ENCODE measurements at places on chromosomes 6 and 20.
A peak's percentile ranks its signal among the peaks of the same experiment; 100 is the strongest.

- no peak for DNase-seq
Observed at GRCh38 chr6:47187113-47187512, 122.6 kb downstream of the TNFRSF21 start.

DNA sequence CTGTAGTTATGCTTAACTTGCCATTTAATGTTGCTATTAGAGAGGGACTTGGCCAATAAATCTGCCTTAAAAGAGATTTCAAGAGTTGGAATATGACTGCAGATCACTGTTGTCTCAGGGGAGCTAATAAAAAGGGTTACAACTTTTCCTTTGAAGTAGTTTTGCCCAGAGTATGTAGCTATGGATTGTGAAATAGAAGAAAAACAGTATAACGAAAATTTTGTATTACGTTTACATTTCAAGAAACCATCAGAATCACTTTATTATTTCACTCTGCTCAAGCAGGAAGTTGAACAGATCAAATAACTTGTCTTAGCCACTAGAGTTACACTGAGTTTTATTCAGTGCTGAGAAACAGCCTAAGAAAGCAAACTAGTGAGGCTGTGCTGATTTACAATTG is 3.0 kb upstream of the ZSCAN26 start:
- DNase-seq: no peak

DNA sequence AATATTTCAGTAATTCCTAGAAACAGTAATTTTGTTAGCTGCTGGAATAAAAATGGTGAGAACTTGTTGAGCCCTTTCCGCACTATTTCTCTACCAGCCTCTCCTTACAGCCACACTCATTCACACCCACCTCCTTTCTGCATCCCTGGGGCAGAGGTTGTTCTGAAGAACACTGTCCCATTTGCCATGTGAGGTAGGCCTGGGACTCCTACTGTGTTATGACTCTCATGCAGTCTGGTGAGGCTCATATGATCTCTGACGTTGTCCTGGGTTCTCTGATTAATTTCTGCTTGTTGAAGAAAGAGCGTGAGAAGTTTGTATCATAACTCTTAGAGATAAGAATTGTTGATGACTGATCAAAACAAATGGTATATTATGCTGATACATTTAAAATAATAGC is 4.1 kb upstream of the KCNQ5 start:
- no peak for DNase-seq

DNA sequence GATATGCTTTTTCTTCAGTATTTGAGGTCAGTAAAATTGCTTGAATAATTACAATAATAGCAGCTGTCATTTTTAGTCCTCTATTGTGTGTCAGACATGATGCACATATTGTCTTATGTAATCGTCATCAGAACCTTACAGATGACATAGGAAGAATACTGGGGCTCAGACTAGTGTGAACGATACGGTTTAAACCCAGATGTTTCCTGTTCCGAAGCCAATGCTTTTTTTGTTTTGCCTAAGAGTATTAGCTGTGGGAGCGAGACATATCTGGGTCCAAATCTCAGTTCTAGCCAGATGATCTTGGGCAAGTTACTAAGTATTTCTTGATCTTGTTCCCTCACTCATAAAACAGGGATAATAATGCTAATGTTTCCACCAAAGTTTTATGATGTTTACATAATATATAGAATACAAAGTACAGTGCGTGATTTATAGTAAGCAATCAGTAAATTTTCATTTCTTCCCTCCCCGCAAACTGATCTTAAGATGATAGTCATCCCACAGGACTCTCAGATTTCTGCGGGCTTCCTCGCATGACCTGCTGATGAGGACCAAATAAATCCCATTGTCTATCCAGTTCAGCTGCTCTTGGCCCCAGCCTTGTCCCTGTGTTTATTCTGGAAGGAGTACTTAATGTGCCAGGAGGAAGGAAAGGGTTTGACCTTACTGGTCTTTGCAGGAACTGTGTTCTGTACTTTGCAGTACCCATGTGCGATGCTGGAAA is 98.2 kb downstream of the CAP2 start:
- no peak for DNase-seq

- no peak for DNase-seq
Observed at GRCh38 chr6:117559299-117559698, 43.0 kb downstream of the GOPC start.

GRCh38 chr20:4076671-4077070 is 61.3 kb upstream of the RNF24 start:
- DNase-seq: no peak

DNA sequence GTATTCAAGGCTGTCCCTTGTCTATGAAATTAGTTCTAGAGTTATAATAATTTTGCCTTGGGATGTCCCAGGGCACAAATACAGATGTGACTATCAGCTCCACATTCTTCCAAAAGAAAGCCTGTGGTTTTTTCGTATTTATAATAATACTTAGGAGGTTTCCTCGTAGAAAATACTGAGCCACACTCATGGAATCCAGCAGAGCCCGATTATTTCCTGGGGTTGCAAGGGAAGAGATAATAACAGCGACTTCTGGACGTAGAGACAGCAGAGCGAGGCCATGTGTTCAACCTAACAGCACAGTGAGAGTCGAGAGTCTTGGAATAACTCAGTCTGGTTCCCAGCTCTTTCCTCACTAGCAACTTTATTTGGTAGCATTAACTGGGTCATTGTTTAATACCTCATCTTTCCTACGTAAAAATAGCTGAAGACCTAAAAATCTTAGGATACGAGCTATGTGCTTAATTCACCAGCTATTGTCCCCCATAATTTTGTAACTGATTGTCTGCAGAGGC is 21.2 kb downstream of the CD83 start:
- no peak for DNase-seq

DNA sequence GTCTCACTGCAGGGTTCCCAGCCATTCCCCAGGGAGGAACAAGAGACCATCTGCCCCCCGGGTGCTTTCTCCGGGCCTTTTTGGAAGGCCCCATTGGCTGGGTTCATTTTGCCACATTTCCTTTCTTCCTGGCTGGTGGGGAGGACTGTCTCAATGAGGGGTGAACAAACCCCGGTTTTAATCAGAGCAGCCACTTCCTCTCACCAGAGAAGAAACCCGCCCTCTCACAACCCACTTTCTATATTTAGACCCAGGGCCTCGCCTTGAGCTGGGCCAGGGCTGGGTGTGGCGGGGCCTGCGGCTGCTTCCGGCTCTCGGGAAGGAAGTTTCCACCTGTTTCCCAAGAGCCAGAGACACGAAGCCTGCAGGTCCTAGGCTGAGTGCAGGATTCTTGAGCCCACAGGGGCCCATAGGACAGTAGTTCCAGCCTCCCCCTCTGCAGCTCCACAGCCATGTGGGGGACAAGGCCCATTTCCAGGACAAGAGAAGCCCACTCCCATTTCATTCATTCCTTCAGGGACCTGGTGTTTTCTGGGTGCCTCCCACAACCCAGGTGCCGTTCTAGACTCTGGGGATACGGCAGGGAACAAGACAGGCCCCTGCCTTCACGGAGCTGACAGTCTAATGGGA is 41.8 kb downstream of the RBM38 start:
- peak; percentile 90 for DNase-seq

DNA sequence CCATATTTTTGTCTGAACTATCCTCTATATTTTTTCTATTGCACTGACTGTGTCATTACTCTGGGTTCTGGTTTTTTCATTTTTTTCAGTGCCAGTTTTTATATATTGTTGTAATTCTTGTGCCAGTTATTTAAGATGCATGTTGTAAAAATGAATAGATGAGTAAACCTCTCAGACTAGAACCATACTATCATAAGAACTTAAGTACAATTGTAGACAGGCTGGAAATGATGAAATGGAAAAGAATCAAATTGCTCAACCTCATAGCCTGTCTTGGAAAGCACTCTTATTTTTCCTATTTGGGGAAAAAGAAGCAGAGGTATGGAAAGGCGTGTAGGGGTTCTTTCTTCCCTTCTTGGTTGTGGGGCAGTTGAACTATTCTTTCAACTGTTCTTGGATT is 30.2 kb downstream of the PANK2 start:
- DNase-seq: no peak

Data from GM10248 (cell line).